ENCODE measurements at places on chromosomes 12 and 14. TPM values are rescaled to one million over a fixed set of nuclear protein-coding genes. Genes with fewer than 3 reads are reported as not detected.

DNA sequence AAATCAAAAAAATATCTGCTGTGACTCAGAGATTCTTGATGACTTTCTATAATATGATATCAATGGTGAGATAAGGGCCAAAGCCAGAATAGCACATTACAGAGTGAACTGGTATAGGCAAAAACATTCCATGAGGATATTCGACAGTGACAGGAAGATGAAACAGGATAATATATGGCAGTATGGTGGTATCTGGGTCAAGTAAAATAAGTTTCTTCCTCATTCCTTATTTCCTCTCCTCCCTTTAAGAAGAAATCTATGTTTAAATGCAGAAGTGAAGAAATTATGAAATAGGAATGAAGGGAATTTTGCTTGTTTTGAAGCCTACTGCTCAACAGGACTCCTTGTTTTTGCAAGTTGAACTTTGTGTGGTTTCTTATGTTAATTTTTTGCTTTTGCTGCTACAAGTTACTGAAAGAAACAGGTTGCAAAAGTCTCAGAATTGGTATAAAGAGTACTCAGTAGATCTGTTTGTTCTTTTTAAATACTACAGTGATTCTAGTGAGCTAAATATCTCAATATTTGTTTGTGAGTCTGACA is 7.0 kb downstream of the ACSS3 start:
- no peaks in the 10 kb centered on the region for H3K27me3 ChIP-seq
- no peak for DNase-seq
- H3K4me1 ChIP-seq, result no peaks in the 10 kb centered on the region

DNA sequence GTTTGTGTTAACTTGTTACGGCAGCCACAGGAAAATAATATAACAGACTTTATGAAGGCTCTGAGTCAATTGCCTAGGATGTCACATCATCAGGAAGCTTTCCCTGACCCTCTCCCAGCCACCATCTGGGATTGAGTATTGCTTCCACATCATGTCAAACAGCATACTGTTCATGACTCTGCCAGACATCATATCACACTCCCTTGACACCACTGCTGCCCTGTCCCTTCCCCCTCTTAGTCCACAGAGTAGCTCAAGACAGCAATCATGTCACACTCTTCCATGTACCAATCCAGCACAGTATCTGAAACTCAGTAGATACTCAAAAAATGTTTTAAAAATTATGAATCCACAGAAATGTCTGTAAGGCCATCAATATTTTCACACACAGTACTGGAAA is 168.0 kb downstream of the PIK3C2G start:
- H3K27ac ChIP-seq, result no peak overlapping the region
- no peaks in the 10 kb centered on the region for H3K4me1 ChIP-seq
- H3K36me3 ChIP-seq, result no peaks in the 10 kb centered on the region
- H3K4me3 ChIP-seq, result no peak overlapping the region
- H3K27me3 ChIP-seq, result no peaks in the 10 kb centered on the region

DNA sequence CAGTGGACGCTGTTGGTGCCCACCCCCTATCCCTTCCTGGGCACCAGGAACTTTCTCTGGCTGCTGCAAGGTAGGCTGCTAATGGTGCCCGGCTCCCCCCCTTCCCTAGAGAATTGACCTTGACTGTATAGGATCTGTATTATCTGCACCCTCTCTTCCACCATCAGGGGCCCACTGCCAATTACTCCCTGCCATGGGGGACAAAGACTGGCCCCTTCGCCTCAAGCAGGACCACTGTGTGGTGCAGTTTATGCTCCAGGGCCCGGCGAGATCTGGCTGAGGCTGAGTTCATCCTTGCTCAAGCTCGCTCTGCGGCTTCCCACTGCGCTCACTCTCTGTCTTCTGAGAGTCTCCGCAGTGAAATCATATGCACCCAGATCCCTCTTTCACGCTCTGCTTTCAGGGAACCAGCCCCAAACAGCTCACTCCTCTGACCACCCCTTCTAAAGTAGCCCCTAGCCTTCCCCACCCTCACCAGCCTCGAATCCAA is 95.2 kb downstream of the LGMN start:
- H3K4me1 ChIP-seq, result peaks cover 28% of the 10 kb centered on the region
- peak overlapping the region; percentile 21 for H3K4me3 ChIP-seq
- no peak for DNase-seq

GRCh38 chr12:132955094-132956010 is 754 bp downstream of the ZNF605 start:
- H3K27me3 ChIP-seq, result no peaks in the 10 kb centered on the region
- peak; percentile 19 for DNase-seq
- peaks cover 8% of the 10 kb centered on the region for H3K4me1 ChIP-seq
- no peaks in the 10 kb centered on the region for H3K36me3 ChIP-seq
- peak overlapping the region; percentile 84 for H3K4me3 ChIP-seq
- peak overlapping the region; percentile 88 for H3K27ac ChIP-seq

- no peak overlapping the region for H3K27ac ChIP-seq
- no peaks in the 10 kb centered on the region for H3K4me1 ChIP-seq
- H3K4me3 ChIP-seq, result no peak overlapping the region
- DNase-seq, result no peak
Measured at GRCh38 chr14:28494196-28494595, 272.4 kb upstream of the FOXG1 start.

DNA sequence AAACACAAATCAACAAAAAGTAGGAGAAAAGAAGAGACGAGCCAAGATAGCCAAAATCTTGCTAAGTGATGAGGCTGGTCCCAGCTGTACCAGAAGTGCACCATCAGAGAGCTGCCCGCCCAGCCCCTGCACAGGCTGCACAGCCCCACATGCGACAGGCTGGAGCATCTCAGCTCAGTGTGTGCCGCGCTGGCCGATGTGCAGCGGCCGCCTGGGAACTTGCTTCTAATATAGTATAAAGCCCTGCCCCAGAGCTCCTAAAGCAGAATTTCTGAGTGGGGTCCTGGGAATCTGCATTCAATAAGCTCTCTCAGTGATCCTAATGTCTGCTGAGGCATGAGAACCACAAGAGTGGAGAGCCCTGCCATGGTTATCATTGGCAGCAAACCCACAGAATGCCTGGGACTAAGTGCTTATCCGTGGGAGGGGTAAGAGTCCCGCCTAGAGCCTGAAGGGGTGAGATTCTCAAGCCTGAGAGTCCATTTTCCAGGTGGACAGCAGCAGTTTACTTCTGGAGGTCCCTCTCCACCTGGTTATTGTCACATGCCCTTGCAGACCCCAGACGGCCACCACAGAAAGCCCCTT is 171.6 kb downstream of the DPF3 start:
- no peaks in the 10 kb centered on the region for H3K27me3 ChIP-seq
- no peak overlapping the region for H3K27ac ChIP-seq
- H3K36me3 ChIP-seq, result no peaks in the 10 kb centered on the region
- no peak overlapping the region for H3K4me3 ChIP-seq
- peaks cover 3% of the 10 kb centered on the region for H3K4me1 ChIP-seq
- no peak for DNase-seq

- peaks cover 10% of the 10 kb centered on the region for H3K4me1 ChIP-seq
- H3K27me3 ChIP-seq, result peaks cover 98% of the 10 kb centered on the region
- no peaks in the 10 kb centered on the region for H3K36me3 ChIP-seq
- no peak overlapping the region for H3K27ac ChIP-seq
- H3K4me3 ChIP-seq, result no peak overlapping the region
Measured at GRCh38 chr12:57628280-57629191, 4.5 kb downstream of the B4GALNT1 start.

DNA sequence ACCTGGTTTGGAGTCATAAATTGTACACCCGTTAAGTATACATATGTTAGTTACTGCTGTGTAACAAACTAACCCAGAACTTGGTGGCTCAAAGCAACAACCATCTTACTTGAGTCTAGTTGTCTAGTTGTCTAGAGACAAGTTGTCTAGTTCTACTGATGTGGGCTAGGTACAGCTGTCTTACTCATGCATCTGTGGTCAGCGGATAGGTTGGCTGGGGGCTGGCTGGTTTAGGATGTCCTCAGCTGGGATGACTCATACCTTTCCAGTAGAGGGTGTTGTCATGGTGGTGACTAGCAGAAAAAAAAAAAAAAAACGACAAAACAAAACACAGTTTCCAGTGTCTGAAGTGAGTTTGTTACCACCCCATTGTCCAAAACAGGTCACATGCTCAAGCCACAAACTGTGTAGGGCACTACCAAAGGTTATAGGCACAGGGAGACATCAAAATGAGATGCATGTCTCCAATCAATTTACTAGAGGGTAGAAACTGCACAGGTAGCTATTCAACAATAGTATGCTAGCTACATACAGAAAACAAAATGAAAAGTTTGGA is 680.3 kb downstream of the MED13L start:
- H3K36me3 ChIP-seq, result no peaks in the 10 kb centered on the region
- no peak overlapping the region for H3K4me3 ChIP-seq
- peaks cover 17% of the 10 kb centered on the region for H3K27me3 ChIP-seq

DNA sequence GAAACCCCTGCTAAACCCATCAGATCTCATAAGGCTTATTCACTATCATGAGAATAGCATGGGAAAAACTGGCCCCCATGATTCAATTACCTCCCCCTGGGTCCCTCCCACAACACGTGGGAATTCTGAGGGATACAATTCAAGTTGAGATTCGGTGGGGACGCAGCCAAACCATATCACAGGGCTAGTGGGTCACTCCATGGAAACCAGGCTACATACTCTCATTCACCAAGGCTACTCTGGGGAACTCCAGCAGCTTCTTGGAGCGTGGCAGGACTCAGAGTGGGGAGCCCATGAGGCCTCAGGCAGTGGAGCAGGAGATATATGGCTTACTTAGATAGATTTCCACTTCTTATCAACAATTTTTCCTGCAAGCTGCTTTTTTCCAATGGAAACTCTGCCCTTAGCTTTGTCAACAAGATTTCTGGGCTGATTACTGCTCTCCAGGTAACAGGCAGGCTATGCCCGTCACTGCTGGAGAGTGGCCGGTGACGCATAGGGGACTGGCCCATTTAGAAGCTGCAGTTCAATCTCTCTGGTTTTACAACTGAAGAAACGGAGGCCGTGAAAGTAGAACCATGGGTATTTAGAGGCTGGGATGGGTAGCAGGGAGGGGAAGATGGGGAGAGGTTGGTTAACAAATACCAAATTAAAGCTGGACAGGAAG is 16.5 kb downstream of the VDR start:
- H3K27ac ChIP-seq, result no peak overlapping the region
- DNase-seq, result no peak
- no peak overlapping the region for H3K4me3 ChIP-seq
- H3K4me1 ChIP-seq, result peaks cover under 1% of the 10 kb centered on the region
- no peaks in the 10 kb centered on the region for H3K36me3 ChIP-seq

GRCh38 chr12:24066865-24067264 is 117.4 kb upstream of the SOX5 start:
- no peaks in the 10 kb centered on the region for H3K36me3 ChIP-seq
- H3K27ac ChIP-seq, result no peak overlapping the region
- no peaks in the 10 kb centered on the region for H3K27me3 ChIP-seq
- no peak overlapping the region for H3K4me3 ChIP-seq
- peaks cover 5% of the 10 kb centered on the region for H3K4me1 ChIP-seq

- no peaks in the 10 kb centered on the region for H3K27me3 ChIP-seq
- no peak overlapping the region for H3K27ac ChIP-seq
- H3K36me3 ChIP-seq, result no peaks in the 10 kb centered on the region
- H3K4me1 ChIP-seq, result peaks cover 8% of the 10 kb centered on the region
Measured at GRCh38 chr12:58895053-58895452, 25.3 kb downstream of the LRIG3 start.

GRCh38 chr12:5008661-5009060 is 35.0 kb upstream of the KCNA5 start:
- no peaks in the 10 kb centered on the region for H3K36me3 ChIP-seq
- H3K4me3 ChIP-seq, result no peak overlapping the region
- no peak for DNase-seq
- H3K27ac ChIP-seq, result no peak overlapping the region
- H3K27me3 ChIP-seq, result peaks cover 11% of the 10 kb centered on the region

DNA sequence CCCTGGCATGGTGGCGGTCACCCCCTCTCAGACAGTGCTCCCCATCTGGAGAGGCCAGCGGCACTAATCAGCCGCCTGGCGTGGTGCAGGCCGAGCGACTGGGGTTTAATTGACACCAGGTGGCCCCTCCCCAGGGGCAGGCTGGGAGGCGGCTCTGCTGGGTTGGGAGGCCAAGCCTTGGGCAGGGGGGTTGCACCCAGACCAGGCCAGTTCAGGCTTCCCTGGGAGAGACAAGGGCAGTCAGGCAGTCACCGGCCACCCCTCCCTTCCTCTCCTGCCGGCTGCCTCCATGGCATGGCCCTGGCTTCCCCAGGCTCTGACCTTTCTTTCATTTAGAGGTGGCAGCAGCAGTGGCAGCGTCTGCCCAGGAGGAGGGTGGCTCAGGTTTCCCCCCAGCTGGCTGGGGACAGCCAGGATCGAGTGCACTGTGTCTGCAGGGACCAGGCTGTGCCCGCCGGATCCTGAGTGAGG is 78.1 kb upstream of the NOS1 start:
- no peaks in the 10 kb centered on the region for H3K27me3 ChIP-seq
- H3K36me3 ChIP-seq, result no peaks in the 10 kb centered on the region
- no peak overlapping the region for H3K4me3 ChIP-seq
- DNase-seq, result no peak

DNA sequence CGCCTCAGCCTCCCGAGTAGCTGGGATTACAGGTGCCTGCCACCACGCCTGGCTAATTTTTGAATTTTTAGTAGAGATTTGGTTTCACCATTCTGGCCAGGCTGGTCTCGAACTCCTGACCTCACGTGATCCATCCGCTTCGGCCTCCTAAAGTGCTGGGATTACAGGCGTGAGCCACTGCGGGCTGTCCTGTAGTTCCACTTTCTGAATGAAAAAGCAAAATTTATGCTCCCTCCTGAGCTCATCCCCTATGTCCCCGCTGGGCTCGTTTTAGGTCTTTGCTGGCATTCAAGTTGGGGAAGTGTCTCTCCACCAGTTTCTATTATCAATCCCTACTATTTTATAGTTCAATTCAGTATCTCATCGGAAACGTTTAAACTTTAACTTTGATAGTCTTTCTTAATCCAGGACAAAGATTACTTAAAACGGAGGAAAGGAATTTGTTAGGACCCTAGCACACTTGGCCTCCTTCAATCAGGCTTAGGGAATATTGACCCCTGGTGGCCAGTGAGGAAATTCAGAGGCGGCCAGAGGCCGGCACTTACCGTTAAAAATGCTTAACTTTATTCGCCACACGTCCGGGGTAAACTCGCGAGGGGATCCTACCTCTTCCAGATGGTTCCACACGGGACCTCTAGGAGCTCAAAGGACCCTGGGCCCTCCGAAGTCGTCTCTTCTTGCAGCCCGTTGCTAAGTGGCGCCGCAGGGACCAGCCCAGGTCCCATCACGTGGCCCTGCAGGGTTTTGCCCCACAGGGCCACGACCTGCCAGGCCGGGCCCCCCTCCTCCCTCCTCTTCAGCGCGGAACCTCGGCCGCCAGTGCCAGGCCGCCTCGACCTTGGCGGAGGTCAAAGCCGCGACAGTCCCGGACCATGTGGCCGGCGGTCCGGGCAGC is 11.4 kb upstream of the DNAL1 start:
- no peaks in the 10 kb centered on the region for H3K36me3 ChIP-seq
- peak overlapping the region; percentile 26 for H3K27ac ChIP-seq
- no peaks in the 10 kb centered on the region for H3K27me3 ChIP-seq
- H3K4me1 ChIP-seq, result peaks cover 10% of the 10 kb centered on the region
- DNase-seq, result peak; percentile 69
- peak overlapping the region; percentile 74 for H3K4me3 ChIP-seq

- H3K27me3 ChIP-seq, result no peaks in the 10 kb centered on the region
- no peaks in the 10 kb centered on the region for H3K36me3 ChIP-seq
- H3K4me1 ChIP-seq, result no peaks in the 10 kb centered on the region
- H3K4me3 ChIP-seq, result no peak overlapping the region
Measured at GRCh38 chr12:45553204-45553603, 176.3 kb upstream of the ARID2 start.

The FOXN4 gene
- total RNA-seq, result not detected

The GPR84 gene
- total RNA-seq, result not detected

The TAS2R14 gene
- total RNA-seq, result 1.5 TPM

The SLC38A6 gene
- total RNA-seq, result not detected

The BCDIN3D gene
- total RNA-seq, result 2.4 TPM

The OR4E2 gene
- total RNA-seq, result not detected

The SETD3 gene
- total RNA-seq, result 75.1 TPM

Data from transverse colon (tissue), 4 donors.